ENCODE measurements at places on chromosomes 16 and 17.

DNA sequence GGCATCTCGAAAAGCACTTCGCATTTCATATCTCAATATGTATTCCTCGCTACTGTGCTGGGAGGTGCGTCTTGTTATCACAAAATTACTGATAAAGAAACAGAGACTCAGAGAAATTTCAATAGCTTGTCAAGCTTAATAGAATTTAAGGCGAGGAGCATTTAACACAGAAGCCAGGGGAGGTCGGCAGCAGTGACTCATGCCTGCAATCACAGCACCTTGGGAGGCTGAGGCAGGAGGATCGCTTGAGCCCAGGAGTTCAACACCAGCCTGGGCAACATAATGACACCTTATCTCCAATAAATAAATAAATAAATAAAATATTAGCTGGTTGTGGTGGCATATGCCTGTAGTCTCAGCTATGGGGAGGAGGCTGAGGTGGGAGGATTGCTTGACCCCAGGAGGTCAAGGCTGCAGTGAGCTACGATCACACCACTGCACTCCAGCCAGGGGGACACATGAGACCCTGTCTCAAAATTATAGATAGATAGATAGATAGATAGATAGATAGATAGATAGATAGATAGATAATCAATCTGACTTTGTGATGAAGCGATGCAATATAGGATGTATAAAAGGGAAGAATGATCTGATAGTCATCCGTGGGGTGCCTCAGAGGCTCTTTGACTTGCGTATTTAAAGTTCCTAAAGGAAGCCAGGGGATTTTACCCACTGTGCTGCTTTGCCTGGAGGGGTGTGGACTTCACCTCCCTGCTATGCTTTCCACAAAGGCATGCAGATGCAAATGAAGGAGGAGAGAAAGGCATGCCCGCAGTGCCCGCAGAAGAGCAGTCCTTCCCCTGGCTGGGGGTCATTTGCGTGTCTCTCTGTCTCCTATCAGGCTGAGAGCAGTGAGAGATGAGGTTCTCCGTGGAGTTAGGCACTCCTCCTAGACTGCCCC is 15.9 kb upstream of the USP10 start:
- DNase-seq, result no peak

DNA sequence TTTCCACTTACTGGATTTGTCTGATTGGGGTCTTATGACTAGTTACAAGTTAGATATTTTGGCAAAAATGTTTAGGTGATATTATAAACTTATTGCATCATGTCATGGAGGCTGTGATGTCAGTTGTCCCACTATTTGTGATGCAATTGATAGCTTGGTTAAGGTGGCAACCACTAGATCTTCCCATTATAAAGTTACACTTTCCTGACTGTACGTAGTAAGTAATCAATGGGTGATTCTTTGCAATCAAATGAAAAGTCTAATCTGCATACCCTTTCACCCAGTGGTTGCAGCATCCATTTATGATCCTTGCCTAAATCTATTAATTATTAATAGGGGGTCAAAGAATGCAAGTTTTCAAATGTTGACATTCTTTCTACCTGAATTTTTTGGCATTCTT is 4.4 kb upstream of the PCTP start:
- no peak for DNase-seq

- DNase-seq, result no peak
Observed at GRCh38 chr16:50202926-50203624, 50.0 kb downstream of the TENT4B start.

DNA sequence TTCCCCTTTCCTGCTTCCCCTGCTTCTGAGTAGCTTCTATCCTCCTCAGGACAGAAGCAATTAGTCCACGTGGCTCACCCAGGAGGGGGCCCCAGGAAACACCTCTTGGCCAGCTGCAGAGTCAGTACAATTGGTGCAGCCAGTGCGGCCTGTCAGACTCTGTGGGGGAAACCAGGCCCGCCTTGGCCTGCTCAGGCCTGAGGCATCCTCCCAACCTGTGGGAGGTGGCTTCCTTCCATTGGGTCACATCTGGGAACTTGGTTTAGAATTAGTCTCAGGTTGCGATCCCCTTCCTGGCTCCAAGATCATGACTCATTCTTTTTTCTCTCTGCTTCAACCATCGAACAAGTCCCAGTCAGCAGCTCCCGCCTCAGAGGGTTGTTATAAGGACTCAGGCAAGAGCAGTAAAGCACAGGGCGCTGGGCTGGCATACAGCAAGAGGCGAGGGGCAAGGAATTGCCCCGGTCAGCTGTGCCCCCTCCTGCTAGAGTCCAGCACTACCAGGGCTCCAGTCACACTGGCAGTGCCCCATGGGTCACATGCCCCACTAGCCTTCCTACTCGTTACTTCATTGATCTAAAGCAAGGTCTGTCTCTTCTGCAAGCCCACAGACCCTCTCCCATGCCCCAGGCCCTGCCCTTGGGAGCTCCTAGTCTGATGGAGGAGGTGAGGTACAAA is 8.1 kb upstream of the EPX start:
- peak; percentile 22 for DNase-seq

DNA sequence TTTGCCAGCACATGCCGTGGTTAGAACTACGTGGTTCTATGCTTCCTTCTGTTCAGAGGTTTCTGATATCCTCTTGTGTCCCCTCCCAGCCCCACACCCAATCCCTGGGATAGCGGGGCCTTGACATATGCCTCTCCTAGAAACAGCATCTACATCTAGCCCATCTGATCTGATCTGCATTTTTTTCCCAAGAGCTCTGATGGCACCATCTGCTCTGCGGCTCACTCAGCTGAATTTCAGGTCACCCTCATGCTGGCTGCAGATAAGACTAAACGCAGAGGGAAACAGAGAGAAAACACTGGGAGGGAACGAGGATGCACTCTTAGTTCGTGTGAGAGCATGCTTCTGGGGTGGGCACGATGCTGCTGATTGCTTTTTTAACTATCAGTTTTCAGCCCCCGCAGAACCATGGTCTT is 10.7 kb downstream of the WIPI1 start:
- DNase-seq, result no peak
